Epithelial cell of umbilical artery (primary cell): ENCODE measurements at places on chromosomes 1 and 21. TPM values are rescaled to one million over a fixed set of nuclear protein-coding genes. Genes with fewer than 3 reads are reported as not detected.

Gene TNFRSF14
- total RNA-seq = 13.0 and 26.1 TPM in 2 replicates

Gene IQCC
- 1.3 and 2.0 TPM in 2 replicates for total RNA-seq

Gene HES3
- total RNA-seq = not detected in 2 replicates

Gene CFAP126
- total RNA-seq = not detected in 2 replicates

Gene PAPPA2
- under 0.01 and 0.76 TPM in 2 replicates for total RNA-seq

Gene VWA5B1
- total RNA-seq = not detected in 2 replicates

Gene TENT5C
- under 0.01 and 0.15 TPM in 2 replicates for total RNA-seq

Gene APCS
- total RNA-seq = not detected in 2 replicates

Gene C4BPA
- not detected in 2 replicates for total RNA-seq

Gene GREM2
- total RNA-seq = not detected in 2 replicates

Gene LCE1E
- total RNA-seq = not detected in 2 replicates

Gene TP73
- total RNA-seq = under 0.01 TPM in 1 of 2 replicates, not detected in the other

Gene SIPA1L2
- 22.6 and 28.6 TPM in 2 replicates for total RNA-seq

Gene KLHDC9
- total RNA-seq = 0.65 and 2.9 TPM in 2 replicates

Gene BSND
- not detected in 2 replicates for total RNA-seq

Gene CD101
- total RNA-seq = under 0.01 and 0.15 TPM in 2 replicates

Gene FUCA1
- 6.5 and 7.9 TPM in 2 replicates for total RNA-seq

Gene ST6GALNAC3
- total RNA-seq = 17.9 and 28.0 TPM in 2 replicates
